ENCODE measurements at places on chromosomes 13 and 19. TPM values are rescaled to one million over a fixed set of nuclear protein-coding genes. Genes with fewer than 3 reads are reported as not detected.

The ZNF793 gene
- total RNA-seq = 1.6 TPM

The MEIS3 gene
- total RNA-seq = 48.1 TPM

The GDF15 gene
- 18.2 TPM for total RNA-seq

The WDR87 gene
- total RNA-seq = not detected

The PINLYP gene
- total RNA-seq = 1.8 TPM

The KLF1 gene
- total RNA-seq = not detected

The EPN1 gene
- 128 TPM for total RNA-seq

The C19orf73 gene
- 2.2 TPM for total RNA-seq

The KLK1 gene
- not detected for total RNA-seq

The EFNB2 gene
- total RNA-seq = 4.7 TPM

The TJP3 gene
- total RNA-seq = not detected

The PLEKHJ1 gene
- total RNA-seq = 48.3 TPM

The PRDX2 gene
- total RNA-seq = 292 TPM

The ZNF417 gene
- total RNA-seq = 6.0 TPM

The ZNF99 gene
- total RNA-seq = not detected

The ATP4A gene
- total RNA-seq = not detected

The SEMA6B gene
- 9.7 TPM for total RNA-seq

The DHDH gene
- not detected for total RNA-seq

The PRTN3 gene
- total RNA-seq = 0.16 TPM

The CD37 gene
- total RNA-seq = not detected

The DPF1 gene
- 4.7 TPM for total RNA-seq

The CYSLTR2 gene
- total RNA-seq = 0.16 TPM

The TNFSF13B gene
- total RNA-seq = 0.72 TPM

The CLDN10 gene
- total RNA-seq = not detected

The SCEL gene
- total RNA-seq = not detected

The KLK2 gene
- not detected for total RNA-seq

The EGLN2 gene
- total RNA-seq = 99.0 TPM

The FCGBP gene
- total RNA-seq = under 0.01 TPM
